ENCODE measurements at places on chromosomes 5 and 9.
A peak's percentile ranks its signal among the peaks of the same experiment; 100 is the strongest.

GRCh38 chr5:34915139-34915855 is at the start of the genes BRIX1 and RAD1:
BRIX1 (plus strand) TSS chr5:34915711; CDS start chr5:34915739, 28 bp downstream.
RAD1 (minus strand) TSS chr5:34915504; CDS start chr5:34914892, 612 bp downstream.
- peak; percentile 94 for DNase-seq

DNA sequence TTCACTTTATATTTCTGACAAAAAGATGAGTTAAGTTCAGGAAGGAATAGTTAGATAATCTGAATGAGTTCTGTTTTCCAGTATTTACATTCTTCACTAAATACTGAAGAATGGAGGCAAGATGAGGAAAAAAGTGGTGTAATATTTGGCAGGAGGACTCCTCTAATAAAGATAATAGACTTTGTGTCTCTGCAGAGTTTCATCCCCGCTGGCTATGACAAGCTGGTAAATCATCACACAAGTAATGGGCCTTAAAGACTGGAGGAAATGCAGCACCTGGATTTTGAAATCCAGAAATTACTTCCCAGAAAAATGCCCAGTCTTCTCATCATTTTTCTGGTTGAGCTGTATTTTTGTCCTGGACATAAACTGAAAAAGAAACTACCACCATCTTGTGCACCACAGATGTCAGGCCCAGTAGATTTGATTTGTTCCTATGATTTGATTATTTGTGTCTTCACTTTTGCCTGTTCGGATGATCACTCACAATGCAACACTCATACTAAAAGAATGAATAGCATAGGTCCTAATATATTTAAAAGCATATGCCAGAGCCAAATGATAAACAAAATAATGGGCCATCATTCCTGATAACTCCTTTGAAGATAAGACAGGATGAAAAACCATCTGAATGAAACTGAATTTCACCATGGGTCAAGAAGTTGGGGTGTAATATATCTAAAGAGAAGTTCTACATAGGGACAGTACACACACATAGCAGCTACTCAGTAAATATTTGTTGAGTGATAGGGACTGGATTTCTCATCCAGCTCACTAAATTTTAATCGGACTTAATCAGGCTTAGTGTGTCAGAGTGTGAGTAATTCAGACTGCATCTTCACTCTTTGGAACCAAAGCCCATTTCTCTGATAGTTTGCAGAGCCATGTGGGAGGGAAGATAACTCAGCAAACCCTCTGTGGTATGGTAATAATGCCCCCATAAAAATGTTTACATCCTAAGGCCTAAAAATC is 200.5 kb downstream of the HINT1 start:
- no peak for DNase-seq

- no peak for DNase-seq
Observed at GRCh38 chr5:5420251-5420650, 2.2 kb upstream of the ICE1 start.

- DNase-seq = no peak
Observed at GRCh38 chr9:104779946-104780535, 16.1 kb downstream of the NIPSNAP3B start.

- no peak for DNase-seq
Observed at GRCh38 chr5:36681711-36682110, 75.3 kb downstream of the SLC1A3 start.

GRCh38 chr5:138180183-138180782 is 1.4 kb downstream of the KIF20A start:
- no peak for DNase-seq

GRCh38 chr5:61408476-61409168 is 76.6 kb downstream of the ZSWIM6 start:
- peak; percentile 98 for DNase-seq

GRCh38 chr5:94522117-94522516 is 96.3 kb downstream of the KIAA0825 start:
- DNase-seq = no peak

DNA sequence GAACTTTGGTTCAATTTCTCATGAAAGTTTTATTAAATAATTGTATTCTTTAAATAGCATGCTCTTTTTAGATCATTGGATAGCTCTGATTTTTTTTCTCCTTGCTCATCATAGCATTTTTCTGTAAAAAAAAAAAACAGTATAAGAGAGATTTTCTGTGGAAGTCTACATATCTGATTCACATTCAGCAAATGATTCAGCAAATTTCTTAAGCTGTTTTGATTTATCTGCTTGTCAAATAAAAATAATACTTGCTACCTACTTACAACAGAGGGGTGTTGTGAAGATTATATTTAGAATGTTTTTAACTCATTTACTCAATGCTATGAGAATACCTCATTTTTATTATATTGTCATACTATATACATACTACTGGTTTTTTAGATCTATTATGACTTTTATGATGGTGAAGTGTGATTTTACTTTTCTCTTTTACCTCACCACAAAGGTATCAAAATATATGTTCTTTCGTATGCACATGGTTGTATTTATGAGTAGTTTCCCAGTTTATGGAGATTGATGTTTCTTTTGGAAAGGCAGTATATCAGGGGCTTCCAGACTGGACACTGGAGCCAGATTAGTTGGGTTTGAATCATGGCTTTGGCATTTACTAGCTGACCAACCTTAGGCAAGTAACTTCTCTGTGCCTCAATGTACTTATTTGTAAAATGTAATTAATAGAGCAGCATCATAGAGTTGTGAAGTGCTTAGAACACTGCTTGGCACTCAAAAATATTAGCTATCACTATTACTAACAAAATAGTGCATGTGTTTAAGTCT is 25.5 kb downstream of the TNPO1 start:
- no peak for DNase-seq

DNA sequence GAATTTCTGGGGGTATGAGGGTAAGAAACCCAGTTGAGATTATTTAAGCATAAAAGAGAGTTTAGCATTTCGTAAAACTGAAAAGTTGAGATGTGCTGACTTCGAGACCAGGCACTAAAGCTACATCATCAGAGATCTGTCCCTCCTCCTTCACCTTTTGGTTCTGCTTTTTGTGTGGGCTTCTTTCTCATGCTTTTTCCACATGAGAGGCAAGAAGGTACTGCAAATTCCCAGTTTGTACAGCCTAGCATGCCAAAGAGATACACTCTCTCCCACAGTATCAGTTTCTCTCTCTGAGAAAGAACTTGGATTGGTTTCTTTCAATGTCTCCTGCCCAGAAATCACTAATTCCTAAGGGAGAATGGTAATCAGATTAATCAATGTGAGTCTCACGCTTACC is 584.7 kb downstream of the SEMA5A start:
- DNase-seq = no peak

GRCh38 chr5:164058621-164059020 is 553.2 kb downstream of the MAT2B start:
- DNase-seq = no peak

GRCh38 chr9:132260846-132261245 is 93.9 kb downstream of the SETX start:
- no peak for DNase-seq

DNA sequence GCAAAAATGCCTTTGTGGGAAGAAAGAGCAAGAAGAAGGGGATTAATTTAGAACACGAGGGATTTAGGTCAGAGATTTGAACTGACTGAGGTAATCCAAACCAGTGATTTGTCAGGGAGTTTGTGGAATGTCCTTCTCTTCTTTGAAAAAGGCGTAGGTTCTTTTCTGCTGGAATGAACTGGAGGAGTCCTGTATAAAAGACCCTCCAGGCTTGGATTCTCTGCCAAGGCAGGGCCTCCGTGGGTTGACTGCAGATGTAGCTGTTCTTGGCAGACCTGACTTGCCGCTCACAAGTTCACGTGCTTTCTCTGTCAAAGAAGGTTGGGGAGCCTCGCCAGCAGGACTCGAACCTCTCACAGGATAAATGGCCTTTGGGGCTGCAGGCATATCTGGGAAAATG is 62.8 kb upstream of the STC2 start:
- DNase-seq = no peak

GRCh38 chr5:170262061-170263045 is 29.6 kb downstream of the C5orf58 start:
- DNase-seq = no peak
